ENCODE measurements at places on chromosomes 4 and X.

DNA sequence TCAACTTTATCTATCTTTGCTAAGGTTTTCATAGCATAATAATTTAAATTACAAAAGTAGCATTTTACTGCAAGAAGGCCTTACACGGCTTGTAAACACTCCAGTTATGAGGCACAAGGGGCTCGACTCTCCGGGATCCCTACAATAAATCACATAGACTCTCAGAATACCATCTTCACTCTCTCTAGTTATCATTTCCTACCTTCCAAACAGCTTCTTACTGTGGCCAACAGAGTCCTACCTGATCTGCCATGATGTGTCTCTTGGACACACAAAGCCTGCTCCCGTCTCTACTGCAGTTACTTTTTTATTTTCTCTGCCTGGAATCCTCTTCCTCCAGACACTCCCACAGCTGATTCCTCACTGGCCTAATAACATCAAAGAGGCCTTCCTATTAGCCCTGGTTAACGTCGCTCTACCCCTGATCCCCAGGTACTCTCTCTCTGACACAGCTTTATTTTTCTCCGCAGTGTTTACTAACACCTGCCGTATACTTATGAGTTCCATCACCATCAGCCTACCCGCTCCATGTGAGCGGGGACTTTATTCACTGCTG is 559.6 kb upstream of the DIPK2B start:
- no peak for DNase-seq

DNA sequence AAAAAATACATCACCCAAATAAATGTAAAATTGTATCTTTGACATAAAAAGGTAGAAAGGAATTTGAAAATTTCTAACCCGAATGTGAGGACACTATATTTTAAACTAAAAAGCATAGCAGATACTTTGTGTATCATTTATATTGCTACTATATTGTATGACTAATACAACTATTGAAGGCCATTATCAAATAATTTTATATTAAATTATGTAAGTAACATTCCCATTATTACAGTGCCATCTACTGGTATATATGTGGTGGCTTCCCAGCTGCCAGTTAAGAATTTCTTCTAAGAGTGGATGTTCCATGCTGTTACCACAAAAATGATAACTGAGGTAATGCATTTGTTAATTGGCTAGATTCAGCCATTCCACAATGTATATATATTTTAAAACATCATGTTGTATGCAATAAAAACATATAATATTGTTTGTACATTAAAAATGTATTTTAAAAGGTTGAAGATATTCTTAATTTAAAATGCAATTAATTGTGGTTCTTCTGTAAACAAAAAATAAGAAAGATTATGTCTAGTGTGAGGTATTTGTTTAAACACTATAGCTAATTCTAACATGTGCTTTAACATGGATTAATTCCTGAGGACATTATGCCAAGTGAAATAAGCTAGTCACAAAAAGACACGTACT is 65.3 kb downstream of the EGF start:
- no peak for DNase-seq

DNA sequence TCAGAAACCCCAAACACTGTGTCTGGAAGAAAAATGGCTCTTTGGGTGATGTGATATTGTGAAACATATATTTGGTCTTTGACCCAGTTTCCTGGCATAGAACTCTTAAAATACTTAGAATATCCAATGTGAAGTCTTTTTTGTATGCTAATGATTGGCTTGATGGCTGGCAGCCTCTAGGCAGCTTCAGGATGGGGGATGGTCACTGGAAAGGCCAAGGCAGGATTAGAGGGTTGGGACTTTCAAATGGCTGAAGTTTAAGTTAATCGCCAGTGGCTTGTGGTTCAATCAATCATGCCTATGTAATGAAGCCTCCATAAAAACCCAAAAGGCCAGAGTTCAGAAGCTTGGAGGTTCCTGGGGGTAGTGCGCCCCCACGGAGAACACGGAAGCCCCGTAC is 33.5 kb upstream of the ESX1 start:
- no peak for DNase-seq

DNA sequence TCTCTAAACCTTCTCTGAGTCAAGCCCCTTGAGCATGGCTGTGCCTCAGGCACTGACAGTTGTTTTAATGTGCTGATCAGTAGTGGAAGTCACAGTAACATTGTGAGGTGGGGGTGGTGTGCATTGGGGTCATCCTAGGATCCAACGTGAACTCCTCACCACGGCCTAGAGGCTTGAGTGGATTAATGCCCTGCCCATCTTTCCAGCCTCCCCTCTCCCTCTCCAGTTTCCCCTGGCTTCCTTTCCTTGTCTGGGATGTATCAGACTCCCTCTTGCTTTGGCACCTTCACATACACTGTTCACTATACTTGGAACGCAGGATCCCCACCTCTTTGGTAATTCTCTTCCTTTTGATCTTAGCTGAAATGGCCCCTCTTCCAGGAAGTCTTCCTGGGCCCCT is 13.3 kb upstream of the PJA1 start:
- no peak for DNase-seq

DNA sequence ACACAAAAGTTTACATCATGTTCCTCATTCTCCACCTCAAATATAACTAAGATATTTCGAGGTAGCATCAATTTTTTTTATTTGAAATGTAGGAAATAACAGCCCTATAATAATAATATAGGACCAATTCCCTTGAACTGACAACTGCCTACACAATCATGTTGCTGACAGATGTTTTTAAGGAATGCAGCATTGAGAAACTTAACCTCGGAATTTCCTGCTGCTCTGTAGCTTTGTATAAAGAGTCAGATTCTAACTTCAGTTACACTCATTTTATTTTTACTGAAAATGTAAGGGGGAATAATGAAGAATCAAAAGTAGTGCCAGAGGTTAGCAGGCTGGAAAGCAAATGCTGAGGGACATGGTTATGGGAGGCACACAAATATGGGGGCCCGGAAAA is 235.8 kb downstream of the RBMX2 start:
- DNase-seq, result no peak

GRCh38 chrX:139078761-139079280 is 367.3 kb upstream of the FGF13 start:
- DNase-seq, result no peak

DNA sequence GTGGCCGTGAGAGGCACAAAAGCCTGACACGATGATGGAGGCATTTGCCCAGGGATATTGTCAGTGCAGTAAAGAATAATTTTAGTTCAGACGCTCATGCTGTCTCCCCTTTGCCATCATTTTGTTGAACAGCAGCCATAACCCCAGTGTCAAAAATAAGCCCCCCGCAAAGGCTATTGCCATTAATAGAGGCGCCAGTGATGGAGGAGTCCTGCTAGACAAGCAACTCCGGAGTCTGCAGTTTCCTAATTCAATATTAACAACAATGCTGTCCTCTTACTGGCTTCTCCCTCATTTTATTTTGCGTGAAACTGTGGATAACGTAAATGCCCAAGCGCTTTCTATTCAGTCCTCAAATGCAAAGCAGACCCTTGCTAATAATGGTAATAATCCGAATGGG is 603 bp upstream of the SMS start:
- DNase-seq, result no peak

DNA sequence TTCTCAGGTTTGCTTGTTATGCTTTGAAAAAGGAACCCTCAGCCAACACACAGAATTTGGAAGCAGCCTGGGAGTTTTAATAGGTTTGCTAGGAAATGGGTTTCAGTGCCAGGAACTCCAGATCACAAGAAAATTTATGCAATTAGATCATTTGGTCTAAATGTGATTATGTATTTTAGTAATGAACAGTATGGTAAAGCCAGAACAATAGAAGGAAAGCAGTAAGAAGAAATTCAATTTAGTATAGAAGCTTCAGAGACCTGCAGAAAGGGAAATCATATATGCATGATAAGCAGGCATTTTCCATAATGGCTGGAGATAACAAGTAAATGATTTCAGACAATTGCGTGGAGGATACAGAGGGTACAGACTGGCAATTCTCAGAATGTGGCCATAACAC is 184.7 kb downstream of the KCNIP4 start:
- DNase-seq, result no peak

GRCh38 chrX:144946666-144947065 is 300.6 kb upstream of the SPANXN1 start:
- DNase-seq, result no peak

DNA sequence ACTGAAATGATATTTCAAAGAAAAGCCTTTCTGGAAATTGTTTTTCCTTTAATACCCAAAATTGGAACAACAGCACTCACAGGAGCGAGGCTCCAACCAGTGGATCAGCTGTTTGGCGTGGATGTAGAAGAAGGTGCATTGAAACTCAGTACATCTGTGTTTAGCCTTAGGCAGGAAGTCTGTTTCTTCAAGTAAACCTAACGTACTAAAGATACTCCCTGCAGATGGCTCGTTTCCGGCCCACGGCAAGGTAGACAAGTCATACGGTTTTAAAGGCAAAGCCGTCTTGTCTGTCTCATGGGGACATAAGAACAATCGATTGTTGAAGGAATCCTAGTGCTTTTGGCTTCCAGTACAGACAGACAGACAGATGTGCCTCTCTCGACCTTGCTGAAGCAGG is 50.0 kb upstream of the CLCN4 start:
- no peak for DNase-seq

- no peak for DNase-seq
These were observed 48.4 kb upstream of the PRPS1 start for GRCh38 chrX:107579956-107580355.

- DNase-seq, result peak; percentile 35
These were observed 15.6 kb downstream of the ALPK1 start for GRCh38 chr4:112312610-112313239.

DNA sequence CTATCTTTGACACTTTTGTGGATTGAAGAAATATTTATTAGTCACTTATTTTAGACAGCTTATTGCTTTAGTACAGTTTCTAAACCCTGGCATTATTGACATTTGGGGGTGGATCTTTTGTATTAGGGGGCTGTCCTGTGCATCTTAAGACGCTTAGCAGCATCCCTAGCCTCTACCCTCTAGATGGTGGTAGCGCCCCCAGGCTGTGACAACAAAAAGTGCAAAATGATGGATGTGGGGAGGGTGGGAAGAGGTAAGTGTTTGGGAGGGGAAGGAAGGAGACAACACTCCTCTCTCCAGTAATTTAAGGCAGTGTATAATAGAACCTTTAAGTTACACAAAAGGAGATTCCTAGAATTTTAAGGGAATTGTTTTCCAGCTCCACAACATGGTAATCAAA is 1210.6 kb downstream of the C4orf33 start:
- DNase-seq, result no peak

DNA sequence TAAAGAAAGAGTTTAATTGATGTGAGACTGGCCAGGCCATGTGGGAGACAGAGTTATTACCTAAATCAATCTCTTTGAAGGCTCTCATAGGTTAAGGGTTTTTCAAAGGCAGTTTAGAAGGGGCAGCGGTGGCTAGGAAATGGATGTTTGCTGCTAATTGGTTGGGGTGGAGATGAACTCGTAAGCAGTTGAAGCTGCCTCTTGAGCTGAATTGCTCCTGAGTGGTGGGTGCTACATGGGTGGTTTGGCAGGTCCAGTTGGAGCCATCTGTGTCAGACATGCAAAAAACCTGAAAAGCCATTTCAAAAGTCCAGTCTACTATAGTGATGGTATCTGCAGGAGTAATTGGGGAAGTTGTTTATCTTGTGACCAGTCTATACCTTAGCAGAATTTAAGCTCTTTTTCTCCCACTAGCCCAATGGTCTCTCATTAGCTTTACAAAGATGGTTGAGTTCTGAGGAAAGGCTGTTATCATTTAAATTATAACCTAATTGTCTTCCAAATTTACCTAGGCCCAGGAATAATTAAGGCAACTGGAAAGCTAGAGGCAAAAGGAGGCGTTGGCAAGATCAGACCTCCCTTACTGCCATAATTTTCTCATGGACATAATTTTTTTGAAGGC is 762.4 kb upstream of the FRG1 start:
- no peak for DNase-seq

- no peak for DNase-seq
These were observed 89.7 kb downstream of the GEMIN8 start for GRCh38 chrX:13939741-13940597.

- DNase-seq, result no peak
These were observed 144.1 kb downstream of the SOWAHB start for GRCh38 chr4:76753814-76754213.

DNA sequence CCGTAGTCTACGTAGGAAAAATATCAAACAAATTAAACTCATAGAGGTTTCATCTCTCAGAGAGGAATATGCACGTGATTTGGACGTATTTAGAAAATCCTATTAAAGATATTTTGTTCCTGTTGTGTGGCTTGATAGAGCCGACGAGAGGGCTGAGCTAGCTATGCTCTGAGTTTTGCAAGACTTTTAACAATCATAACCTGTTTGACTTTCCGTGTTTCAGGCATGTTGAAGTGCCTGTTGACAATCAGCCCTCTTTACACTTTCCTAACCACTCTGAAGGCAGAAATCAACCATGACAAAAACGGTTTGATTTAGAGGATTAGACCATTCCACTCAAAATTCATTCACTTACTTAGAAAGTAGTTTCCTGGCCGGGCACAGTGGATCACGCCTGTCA is 297.3 kb downstream of the ASMT start:
- no peak for DNase-seq

GRCh38 chr4:113588895-113589668 is 172.5 kb downstream of the CAMK2D start:
- DNase-seq, result no peak

DNA sequence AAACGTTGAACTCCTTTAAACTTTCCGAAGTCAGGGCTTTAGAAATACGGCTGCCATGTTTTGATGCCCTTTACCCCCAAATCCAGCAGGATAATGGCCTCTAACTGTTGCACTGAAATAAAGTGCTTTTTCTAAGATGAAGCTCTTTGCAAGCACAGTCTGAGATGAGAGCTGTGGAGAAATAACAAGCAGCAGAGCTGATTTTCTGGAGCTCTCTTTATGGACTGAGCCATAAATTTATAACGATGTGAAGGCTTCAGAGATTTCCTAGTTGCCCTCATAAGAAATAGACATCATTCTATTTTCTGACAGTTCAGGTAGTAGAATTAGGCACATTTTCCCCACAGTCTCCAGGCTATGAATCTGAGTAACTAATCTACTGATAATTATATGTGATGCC is 567.3 kb downstream of the PDHA2 start:
- DNase-seq, result no peak

- no peak for DNase-seq
These were observed 31.0 kb downstream of the UNC5C start for GRCh38 chr4:95517576-95518345.

DNA sequence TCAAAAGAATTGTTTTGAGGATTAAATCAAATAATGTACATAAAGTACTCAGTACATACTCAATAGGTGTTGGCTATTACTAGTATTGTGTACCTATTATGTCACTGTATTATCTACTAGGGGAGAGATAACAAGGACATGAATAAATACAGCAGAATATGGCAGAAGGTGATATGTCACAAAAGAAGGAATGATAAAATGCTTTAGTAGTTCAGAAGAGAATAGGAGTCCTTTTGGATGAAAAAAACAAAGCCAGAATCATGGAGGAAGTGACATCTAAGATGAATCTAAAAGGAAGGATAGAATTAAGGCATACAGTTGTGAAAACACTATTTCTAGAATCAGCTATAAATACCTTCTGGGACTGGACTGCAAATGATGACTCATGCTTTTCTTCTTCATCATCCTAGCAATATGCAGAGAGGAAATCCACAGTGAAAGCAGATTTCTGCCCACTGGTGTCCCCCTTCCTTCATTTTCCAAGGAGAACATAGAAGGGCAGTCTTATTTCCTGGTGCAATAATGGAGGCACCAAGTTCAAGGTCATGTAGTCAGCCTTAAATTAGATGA is 98.7 kb downstream of the GLUD2 start:
- DNase-seq, result no peak

GRCh38 chr4:153419673-153420278 is 46.4 kb upstream of the TMEM131L start:
- DNase-seq, result no peak

- no peak for DNase-seq
These were observed 7.6 kb upstream of the GUF1 start for GRCh38 chr4:44670506-44671199.
